ENCODE measurements at places on chromosomes 16 and 17. TPM values are rescaled to one million over a fixed set of nuclear protein-coding genes. Genes with fewer than 3 reads are reported as not detected.
A peak's percentile ranks its signal among the peaks of the same experiment; 100 is the strongest.

ZNF48 gene
- total RNA-seq = 60.9 TPM

DHX38 gene
- total RNA-seq = 86.0 TPM

PAQR4 gene
- total RNA-seq = 53.3 TPM

MYH2 gene
- total RNA-seq = 0.05 TPM

ASGR1 gene
- total RNA-seq = 11.2 TPM

CDK3 gene
- 9.4 TPM for total RNA-seq

LAT gene
- total RNA-seq = 6.2 TPM

CPHXL2 gene
- not detected for total RNA-seq

CYGB gene
- total RNA-seq = 8.6 TPM

KRTAP4-3 gene
- not detected for total RNA-seq

DNA sequence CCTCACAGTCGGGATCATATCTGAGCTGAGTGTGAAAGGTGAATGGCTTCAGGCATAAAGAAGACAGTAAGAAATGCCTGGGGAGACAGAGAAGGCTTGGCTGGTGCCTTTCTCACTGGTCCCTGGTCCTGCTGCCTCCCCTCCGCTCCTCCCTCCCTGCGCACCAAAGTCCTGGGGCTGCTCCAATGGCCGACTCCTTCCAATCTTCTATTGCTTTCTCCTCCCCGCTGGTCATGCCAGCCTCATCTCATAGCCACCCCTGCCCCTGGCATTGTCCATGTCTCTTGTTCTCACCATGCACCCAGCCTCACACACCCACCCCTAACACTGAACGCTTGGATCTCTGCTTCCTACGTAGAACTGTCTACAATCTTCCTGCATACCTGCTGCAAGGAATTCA lies 18.0 kb downstream of the TLE7 start:
- no peak for DNase-seq

- DNase-seq = peak; percentile 62
Observed at GRCh38 chr17:82767041-82767754, 15.3 kb downstream of the TBCD start.

DNA sequence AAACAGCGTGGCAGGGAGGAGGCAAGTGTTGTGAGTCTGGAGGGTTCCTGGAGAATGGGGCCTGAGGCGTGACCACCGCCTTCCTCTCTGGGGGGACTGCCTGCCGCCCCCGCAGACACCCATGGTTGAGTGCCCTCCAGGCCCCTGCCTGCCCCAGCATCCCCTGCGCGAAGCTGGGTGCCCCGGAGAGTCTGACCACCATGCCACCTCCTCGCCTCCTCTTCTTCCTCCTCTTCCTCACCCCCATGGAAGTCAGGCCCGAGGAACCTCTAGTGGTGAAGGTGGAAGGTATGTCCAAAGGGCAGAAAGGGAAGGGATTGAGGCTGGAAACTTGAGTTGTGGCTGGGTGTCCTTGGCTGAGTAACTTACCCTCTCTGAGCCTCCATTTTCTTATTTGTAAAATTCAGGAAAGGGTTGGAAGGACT lies at the start of gene CD19:
Gene CD19, plus strand, starts transcription at position 171 of the 425 bp plus-strand sequence. Its CDS starts 30 bp downstream, at position 201.
- no peak for DNase-seq

DNA sequence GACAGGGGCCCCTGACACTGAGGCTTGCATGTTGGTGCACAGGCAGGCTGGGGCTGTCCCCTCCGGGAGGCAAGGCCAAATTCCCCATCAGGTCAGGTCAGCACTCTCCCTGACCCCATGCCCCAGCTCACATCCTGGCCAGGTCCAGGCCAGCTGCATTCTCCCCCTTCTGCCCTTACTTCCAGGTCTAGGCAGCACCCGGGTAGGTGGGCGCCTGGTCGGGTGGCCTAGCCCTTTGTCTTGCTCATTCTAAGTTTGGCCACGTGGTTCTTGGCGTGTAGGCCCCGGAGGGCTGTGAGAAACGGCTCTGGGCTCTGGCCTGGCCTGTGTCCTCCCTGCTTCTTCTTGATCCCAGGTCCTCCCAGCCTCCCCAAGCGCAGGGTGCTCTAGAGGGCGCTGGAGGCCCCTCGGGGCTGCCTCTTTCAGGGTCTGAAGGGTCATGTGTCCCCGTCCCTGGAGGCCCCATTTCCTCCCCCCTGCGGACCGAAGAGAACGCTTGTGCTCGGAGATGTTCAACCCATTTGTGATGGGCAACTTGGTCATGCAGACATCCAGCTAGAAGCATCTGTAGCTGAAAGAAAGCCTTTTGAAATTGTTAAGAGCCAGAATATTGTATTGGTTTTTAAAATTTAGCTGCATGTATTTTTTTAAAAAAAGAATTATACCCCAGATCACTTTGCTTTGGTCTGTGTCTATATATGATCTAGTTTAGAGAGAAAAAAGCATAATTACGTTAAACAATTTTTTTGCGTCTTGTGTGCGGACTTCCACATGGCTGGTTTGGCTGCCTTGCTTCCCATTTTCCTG lies 6.7 kb downstream of the BAHCC1 start:
- peak; percentile 43 for DNase-seq

- DNase-seq = no peak
Observed at GRCh38 chr17:43721537-43722268, 36.9 kb downstream of the SOST start.

DNA sequence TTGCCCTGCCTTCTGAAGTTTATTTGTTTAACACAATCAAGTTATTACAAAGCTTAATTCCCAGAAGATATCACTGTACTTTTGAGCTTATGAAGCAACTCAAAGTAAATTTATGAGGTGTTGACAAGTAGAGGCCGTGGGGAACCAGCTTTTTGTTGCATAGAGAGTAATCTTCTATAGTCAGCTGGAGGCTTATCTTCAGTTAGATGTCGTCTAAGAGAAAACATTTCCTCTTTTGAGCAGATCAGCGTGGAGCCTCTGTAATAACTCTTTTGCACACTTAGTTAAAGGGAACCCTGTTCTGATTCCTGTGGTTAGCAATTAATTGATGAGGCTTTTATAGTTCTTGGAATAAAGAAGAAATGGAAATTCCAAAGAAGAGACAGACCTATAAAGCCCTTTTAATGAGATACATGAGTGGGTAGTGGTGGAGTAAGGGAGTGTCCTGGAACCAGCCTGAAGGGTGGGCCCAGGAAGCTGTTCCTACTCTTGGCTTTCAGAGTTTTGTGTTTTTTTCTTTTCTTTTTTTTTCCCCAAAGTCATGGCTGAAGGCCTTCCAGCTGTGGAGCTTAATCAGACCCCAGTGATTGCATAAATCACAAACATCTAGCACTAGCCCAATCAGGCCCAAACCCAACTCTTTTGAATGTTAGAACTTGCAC lies 28.9 kb upstream of the MAP3K14 start:
- no peak for DNase-seq

GRCh38 chr16:48385253-48386150 lies at the start of gene SIAH1:
Gene SIAH1, minus strand, starts transcription at chr16:48385413. Its CDS starts 22,985 bp downstream, at chr16:48362428.
- DNase-seq = peak; percentile 86

DNA sequence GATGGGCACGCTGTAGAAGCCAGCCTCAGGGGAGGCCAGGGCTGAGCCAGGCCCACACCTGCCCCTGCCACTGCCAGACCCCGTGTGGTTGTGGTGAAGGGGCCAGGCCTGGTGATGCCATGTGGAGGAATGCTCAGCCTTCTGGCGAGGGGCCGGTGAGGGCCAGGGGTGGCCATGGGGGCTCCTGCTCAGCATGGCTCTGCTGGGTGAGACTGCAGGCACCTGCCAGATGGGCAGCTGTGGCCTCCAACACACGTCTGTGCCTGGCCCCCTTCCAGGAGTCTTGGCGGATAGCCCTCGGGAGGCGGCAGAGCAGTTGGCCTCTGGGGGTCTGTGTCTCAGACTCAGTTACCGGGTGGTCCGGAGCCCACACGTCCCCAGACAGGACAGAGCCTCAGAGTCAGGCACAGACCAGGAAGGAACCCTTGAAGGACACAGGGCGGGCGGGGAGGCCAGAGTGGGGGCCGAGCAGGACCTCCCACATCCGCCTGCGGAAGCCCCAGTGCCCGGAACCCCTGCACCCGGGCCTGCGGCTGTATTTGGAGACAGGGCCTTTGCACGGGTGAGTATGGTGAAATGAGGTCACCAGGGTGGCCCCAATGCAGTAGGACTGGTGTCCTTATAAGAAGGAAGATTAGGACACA lies 22.5 kb upstream of the CHMP6 start:
- no peak for DNase-seq

GRCh38 chr16:8721336-8722024 lies 47.1 kb downstream of the ABAT start:
- no peak for DNase-seq

GRCh38 chr16:20865420-20866131 lies 34.6 kb downstream of the DCUN1D3 start:
- DNase-seq = no peak

GRCh38 chr17:43175213-43176118 lies 4.5 kb downstream of the NBR1 start:
- no peak for DNase-seq

GRCh38 chr17:55704401-55704800 lies 18.3 kb downstream of the TMEM100 start:
- DNase-seq = no peak

DNA sequence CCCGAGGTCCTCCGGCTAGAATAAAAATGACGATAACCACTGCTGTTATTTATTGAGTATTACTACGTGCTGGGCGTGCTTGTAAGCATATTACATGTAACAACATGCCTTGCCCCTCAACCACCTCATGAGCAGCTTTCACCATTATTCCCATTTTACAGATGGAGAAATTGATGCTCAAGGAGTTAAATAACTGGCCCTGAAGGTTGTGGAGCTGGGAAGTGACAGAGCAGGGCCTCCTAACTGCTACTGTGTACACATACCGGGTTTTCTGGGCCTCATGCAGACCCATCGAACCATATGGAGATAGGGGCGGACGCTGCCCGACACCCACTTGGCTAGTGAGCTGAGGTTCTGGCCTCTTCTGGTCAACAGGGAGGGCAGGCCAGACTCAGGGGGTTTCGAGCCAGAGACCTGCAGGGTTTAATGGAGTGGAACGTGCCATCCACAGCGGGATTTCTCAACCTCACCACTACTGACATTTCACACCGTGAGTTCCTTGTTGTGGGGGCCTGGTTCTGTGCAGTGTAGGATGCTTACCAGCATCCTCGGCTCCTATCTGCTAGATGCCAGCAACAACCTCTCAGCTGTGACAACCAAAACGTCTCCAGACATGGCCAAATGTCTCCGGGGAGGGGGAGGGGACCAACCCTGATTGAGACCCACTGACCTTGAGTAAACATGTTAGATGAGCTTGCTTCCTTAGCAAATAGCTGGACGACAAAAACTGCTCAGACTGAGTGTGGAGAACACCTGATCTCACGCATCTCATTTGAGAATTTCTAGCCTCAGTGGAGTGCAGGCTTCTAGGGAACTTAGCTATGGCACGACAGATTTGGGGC lies 432.0 kb downstream of the SLC39A11 start:
- no peak for DNase-seq

- no peak for DNase-seq
Observed at GRCh38 chr17:79666111-79666510, 55.3 kb upstream of the RBFOX3 start.

DNA sequence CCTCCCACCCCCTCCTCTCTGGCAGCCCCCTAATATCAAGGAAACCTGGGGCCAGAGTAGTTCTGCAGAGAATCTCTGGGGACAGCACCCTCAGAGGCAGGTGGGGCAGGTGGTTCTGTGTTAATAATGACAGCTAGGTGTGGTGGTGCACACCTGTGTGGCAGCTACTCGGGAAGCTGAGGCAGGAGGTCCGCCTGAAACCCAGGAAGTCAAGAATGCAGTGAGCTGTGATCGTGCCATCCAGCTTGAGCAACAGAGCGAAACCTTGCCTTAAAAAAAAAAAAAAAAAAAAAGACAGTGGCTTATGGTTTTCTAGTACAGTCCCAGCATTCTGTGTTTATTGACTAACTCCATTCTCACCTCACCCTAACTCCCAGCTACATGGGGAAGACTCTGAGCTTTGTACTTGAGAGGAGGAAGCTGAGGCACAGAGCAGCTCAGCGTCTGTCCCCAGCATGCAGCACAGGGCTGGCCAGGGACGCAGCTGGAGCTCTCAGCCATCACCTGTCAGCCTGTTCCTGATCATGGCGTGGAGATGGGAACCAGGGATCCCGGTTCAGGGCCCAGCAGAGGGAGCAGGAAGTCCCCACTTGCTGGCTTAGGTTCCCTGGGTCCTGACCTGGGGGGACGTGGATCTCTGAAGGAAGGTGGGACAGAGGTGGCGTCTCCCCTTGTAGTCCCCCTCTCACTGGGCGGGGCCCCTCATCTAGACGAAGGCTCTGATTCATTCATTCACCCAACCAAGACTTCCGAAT lies 6.1 kb downstream of the DBNDD1 start:
- DNase-seq = no peak

GRCh38 chr17:44848257-44848795 lies 643 bp downstream of the HIGD1B start:
- DNase-seq = no peak

GRCh38 chr17:70080541-70081347 lies 5.7 kb downstream of the KCNJ16 start:
- no peak for DNase-seq

DNA sequence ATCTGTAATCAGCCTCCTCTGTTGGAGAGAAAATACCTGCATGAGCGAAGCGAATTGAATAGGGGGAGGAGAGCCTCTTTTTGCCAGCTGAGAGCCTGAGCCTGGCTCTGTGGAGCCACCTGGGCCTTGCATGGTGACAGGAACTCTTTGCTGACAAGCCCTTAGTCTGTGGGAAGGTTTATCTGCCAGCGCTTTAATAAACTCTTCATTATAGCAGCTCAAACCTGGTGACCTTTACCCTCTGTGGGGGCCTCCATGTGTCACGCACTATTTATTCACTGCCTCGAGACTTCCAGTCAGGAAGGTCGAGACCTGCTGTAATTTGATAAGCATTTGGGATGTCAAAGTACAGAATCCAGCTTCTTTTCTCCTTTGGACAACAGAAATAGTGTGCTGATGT lies 282.6 kb downstream of the CBLN1 start:
- no peak for DNase-seq

GRCh38 chr16:7456211-7456610 lies 123.6 kb downstream of the RBFOX1 start:
- DNase-seq = no peak

GRCh38 chr17:15744885-15745284 lies 12.8 kb downstream of the TBC1D26 start:
- DNase-seq = no peak

GRCh38 chr17:78357177-78357586 lies 2.7 kb downstream of the SOCS3 start:
- DNase-seq = no peak

Data from neural crest cell (in vitro differentiated cells).